ENCODE measurements at places on chromosomes 7 and 10. TPM values are rescaled to one million over a fixed set of nuclear protein-coding genes. Genes with fewer than 3 reads are reported as not detected.

DNA sequence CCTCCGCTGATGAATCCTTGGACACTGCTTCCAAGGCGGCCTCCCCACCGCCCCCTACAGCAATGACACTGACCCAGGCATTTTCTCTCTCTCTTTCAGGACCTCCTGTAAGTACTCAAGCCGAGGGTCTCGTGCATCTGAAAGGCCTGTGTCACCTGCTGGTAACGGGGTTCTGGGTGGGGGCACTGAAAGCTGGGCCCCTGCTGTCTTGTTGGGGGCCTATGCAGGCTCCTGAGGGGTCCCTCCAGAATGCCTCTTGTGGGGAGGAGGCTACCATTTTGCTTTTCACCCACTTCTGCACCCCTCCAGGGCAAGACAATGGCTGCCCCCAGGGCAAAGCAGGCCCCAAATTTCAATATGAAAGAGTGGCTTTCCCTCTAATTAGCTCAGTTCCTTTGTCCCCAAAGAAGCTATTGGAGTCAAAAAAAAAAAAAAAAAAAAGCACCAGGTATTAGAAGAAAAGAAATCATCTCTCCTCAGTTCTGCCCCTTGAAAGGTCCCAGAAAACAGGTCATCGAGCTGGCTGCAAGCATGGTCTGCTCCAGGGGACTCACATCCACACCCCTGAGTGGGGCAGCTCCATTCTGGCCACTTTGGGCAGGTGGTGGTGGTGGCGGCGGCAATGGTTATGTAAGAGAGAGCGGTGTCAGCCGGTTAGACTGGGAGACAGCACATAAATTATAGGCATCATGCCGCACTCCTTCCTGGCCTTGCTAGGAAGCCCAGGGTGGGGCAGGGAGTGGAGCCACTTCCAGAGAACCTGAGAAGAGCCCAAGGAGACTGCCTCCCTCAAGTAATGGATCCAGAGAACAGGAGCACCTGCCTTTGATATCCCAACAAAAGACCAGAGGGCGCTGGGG is 66.2 kb downstream of the COL13A1 start:
- DNase-seq, result no peak

GRCh38 chr10:113340282-113340681 is 212.6 kb upstream of the HABP2 start:
- DNase-seq, result no peak

CYP2C19 gene
- total RNA-seq, result not detected

DNA sequence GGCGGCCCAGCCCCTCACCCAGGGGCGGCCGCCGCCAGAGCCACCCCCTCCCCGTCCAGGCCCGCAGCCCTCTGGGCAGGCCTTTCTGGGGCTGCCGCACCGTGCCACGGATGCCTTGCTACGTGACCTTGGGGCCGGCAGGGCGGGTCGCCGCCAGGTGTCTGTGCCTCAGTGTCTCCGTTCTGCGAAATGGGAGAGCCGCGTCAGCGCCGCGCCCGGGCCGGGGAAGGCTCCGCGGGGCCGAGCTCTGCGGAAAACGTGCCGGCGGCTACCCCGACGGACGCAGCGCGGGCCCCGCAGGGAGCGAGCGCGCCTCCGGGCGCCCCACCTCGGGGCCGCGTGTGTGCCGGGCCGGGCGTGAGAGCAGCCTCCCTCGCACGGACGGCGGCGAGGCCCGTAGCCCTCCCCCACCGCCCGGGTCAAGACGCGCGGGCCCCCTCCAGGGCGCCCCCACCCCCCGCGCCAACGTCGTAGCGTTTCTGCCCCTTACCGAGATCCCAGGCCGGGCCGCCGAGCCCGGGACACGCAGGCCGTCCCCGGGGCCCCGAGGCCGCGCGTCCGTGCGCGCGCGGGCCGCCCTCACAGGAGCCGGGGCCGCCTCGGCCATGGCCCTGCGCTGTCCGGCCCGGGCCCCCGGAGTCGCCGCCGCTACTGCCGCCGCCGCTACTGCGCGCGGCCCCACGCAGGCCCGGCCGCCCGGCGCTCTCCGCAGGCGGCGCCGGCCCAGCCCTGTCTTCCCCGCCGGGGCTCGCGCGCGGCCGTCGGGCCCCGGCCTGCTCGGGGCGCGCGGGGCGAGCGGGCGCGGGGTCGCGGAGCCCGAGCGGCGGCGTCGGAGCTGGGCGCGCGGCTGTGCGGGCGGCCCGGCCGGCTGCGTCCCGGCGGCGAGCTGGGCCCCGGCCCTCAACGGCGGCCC is 1.1 kb downstream of the ZNF777 start:
- no peak for DNase-seq

GRCh38 chr10:132677473-132678227 is 108.3 kb downstream of the NKX6-2 start:
- no peak for DNase-seq

DNA sequence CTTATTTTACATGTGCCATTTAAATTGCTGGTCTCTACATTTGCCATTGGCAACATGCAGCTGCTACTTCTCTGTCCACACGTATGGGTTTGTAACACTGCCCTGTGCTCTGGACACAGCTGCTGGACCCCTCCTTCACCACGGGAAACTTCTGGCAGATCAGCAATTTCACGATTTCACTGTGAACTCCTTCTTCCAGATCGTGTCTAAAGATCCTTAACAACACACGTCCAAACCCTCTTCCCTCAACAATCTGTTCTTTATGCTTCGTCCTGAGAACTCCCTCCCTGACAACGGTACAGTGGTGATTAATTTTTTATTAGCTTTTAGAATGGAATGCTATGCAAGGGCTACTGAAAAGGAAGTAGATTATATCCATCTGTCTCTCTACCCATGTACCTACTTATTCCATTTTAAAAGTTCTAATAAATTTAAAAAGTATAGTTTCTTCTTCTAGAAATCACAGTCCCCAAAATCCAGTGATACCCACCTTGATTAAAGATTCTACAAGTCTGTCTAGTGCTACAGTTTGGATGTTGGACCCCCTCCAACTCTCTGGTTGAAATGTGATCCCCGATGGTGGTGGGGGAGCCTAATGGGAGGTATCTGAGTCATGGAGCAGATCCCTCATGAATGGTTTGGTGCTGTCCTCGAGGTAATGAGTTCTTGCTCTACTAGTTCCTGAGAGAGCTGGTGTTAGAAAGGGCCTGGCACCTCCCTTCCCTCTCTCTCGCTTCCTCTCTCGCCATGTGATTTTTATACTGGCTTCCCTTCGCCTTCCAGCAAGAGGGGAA is 81.0 kb downstream of the KIAA1549 start:
- DNase-seq, result no peak

LRRC17 gene
- total RNA-seq, result 7.8 TPM

GRCh38 chr10:98482096-98482495 is 35.4 kb upstream of the HPS1 start:
- no peak for DNase-seq

RAB19 gene
- 3.6 TPM for total RNA-seq

Data from epithelial cell of proximal tubule (primary cell).